ENCODE measurements at places on chromosomes 4 and X.

GRCh38 chr4:33924239-33924638 lies 2320.1 kb downstream of the ARAP2 start:
- peak; percentile 65 for DNase-seq

- DNase-seq: no peak
These were observed 48.9 kb upstream of the GRID2 start for GRCh38 chr4:92254767-92255442.

DNA sequence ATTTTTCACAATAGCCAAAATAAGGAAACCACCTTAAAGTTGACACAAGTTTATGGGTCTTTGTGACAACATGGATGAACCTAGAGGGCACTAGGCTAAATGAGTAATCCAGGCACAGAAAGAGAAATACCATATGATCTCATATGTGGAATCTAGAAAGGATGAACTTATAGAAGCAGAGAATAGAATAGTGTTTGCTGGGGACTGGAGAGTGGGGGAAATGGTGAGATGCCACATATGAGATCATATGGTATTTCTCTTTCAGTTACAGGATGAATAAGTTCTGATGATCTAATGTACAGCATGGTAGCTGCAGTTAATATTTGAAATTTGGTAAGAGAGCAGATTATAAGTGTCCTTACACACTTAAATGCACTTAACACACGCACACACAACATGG lies 35.9 kb downstream of the F8A2 start:
- no peak for DNase-seq

DNA sequence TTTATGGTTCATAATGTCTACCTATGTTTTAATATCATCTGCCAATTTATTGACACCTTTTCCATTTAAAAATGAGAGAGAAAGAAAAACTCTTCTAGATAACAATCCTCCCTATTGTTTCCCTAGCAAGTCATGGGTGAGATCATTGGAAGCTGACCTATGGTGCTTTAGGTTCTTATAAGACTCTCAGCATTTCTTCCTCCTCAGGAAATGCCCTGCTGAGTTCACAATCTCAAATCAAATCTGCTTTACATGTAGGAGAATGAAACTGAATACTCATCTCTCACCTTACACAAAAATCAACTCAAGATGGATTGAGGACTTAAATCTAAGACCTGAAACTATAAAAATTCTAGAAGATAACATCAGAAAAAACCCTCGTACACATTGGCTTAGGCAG lies 267.4 kb downstream of the RAPGEF2 start:
- DNase-seq: peak; percentile 53

- no peak for DNase-seq
These were observed 264.6 kb upstream of the FTHL17 start for GRCh38 chrX:31336419-31336818.

DNA sequence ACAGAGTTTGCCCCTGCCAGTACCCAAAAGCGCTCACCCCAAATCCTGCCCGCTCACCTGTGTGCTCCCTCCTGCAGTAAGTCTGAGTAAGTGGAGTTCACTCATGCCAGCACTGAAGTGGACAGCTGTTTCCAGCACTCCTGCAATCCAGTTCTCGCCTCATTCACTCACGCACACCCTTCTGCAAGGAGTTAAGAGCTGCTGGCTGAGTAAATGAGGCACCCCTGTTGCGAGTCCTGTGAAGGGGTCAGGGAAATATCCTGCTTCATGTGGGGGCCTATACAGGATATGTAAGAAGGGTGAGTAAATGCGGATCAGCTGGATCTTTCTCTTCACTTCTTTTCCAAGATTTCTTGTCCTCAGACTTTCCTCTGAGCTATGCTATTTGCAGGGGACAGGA lies 23.5 kb downstream of the CXCL8 start:
- no peak for DNase-seq

GRCh38 chr4:126627255-126627654 lies 1005.5 kb upstream of the INTU start:
- no peak for DNase-seq

DNA sequence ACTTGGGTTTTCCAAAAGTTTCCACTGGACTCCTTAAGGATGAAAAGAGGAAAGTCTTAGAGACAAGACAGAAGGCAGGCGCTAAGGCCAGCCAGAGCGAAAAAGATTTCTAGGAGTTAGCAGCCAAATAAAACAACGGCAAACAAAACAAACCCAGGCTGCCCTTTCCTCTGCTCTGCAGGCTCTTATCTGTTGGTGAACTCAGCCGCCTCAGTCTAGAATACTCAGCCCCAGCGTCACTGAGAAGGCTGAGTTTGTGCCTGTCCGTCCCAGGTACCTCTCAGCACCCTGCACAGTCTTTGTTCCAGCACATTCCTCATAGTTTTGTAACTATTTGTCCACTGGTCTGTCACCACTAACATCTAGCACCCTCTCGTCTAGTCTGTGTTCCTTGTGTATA lies 75.6 kb upstream of the FAM9C start:
- DNase-seq: no peak

DNA sequence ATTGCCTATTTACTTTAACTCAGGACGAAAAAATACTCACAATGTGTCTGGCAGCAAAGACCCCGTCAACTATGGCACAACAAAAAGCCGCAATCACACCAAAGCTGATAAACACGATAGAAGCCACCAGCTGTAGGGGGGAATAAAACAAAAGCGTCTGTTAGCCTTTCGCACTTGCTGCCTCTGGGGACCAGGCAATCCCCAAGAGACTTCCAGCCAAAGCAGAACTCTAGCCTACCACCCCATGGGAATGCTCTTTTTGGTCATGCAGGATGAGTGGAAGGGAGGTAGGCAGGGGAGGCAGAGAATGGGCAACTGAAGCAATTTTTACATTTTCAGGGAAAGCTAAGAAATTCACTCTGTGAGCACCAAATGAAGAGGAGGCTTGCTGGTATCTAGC lies 20.1 kb downstream of the TMEM255A start:
- no peak for DNase-seq

DNA sequence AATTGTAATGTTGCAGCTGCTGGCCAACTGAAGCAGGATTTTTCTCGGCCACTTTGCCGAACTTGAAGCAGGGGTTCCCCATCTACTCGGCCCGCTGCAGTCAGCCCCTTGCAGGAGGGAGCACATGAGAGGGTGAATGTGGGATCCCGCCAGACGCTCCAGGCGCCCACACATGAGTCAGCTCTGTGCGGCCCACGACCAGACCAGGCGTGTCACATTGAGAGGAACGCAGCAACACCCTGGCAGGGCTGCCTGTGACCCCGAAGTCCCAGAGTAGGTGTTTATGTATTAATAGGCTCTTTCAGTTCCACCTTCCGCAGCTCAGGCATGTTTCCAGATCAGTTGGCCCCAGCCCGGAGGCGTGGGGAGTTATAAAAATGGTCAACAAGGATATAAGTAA lies 344.7 kb upstream of the PABPC4L start:
- DNase-seq: no peak

DNA sequence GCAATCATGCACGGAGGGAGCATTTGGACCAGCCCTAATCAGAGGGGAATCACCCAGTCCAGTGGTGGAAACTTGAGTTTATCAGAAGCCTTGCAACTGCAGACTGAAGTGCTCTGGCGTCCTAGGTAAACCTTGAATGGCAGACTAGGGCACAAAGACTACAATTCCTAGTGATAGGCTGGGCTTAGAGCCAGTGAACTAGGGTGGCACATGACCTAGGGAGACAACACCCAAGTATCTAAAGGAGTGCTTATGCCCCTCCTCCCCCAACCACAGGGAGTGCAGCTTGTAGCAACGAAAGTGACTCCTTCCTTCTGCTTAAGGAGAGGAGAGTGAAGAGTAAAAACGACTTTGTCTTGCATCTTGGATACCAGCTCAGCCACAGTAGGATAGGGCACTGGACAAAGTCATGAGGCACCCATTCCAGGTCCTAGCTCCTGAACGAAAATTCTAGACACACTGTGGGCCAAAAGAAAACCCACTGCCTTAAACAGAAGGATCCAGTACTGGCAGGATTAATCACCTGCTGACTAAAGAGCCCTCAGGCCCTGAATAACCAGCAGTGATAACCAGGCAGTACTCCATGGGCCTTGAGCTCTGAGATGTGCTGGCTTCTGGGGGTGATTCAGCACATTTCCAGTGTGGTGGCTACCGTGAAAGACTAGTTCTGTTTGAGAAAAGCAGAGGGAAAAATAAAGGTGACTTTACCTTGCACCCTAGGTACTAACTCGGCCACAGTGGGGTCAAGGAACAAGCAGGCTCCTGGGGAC lies 58.7 kb upstream of the STARD8 start:
- peak; percentile 4 for DNase-seq

GRCh38 chr4:142539796-142540482 lies 306.2 kb downstream of the INPP4B start:
- no peak for DNase-seq

GRCh38 chr4:55303760-55304165 lies 42.3 kb upstream of the SRD5A3 start:
- DNase-seq: no peak

DNA sequence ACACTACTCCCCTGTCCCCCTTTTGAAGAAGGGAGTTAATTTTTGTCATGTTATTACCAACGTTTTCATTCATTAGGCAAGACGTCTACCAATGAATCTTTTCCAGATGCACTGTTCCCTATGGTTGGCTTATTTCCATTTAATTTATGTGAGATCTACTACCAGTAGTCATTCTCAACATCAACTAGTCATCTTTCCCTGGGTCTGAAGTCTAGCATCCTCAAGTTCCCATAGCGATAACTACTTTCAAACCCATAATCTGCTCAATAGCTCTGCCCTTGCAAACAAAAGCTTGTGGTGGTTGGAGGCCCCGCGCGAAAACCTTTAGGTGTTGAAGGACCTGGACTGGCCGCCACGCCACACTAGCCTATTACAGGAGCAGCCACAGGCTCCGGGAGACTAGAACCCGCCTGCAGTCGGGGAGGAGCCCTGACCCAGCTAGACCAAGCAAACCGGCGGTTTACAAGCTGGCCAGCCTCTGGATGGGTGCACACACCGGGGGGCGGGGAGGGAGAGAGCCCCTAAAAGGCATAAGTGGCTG lies 746 bp downstream of the PPAT start:
- peak; percentile 62 for DNase-seq

GRCh38 chr4:26892480-26893150 lies 32.0 kb downstream of the STIM2 start:
- DNase-seq: no peak

DNA sequence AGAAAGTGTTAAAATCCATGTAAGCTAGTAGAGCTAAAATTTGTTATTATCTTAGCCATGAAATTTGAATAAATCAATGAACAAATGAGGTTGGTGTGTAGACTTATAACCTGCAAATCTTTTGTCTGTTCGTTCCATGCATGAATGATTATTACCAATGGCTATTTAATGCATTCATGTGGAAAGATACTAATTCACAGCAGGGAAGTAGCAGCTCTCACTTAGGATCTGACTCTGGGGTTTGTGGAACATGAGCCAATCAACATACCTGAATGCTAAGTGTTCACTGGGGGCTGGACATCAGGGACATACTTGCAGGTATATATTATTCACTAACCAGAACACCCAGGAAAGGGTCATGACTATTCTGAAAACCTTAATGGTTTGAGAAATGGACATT lies 444.1 kb downstream of the STIM2 start:
- no peak for DNase-seq

DNA sequence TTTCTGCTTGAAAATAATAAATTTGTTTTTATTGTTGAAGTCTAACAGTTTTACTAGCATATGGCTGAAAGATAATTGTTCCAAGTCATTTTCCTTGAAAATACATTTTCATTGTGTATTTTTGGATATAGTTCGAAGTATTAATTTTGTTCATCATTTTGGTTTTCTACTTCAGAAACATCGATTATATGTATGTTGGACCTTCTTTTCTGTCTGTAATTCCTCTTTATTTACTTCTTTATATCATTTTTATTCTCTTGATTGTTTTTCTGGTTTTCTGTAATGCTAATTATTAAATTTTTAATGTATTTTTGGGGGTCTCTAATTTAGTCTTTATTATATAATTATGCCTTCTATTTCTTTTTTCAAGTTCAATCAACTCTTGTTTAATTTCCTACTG lies 407.1 kb upstream of the FRG1 start:
- DNase-seq: no peak

DNA sequence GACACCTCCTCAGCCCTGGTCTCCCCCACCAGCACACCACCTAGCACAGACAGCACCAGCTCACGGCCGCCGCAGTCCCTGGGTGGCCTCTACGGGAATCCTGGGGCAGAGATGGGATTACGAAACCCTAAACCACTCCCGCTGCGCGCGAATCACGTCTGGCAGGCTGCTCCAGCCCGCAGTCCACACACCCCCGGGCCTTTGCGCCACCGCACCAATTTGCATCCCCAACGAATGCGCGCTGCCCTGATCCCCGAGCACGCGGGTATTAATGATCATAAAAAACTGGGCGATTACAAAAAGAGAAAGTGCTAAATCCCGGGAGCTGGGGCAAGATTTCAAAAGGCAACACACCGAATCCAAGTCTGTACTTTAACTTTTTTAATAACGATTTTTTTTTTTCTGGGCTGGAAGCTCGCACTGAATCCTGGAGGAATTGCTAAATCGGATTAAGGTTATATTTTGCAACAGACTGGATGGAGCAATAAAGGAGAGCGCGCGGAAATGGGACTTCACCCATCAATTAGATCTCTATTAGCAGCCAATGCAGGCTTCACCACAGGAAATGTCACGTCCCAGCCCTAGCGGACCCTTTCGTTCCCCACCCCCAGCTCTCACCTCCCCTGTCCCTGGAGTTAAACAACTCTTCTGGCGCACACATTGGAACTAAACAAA lies 69.8 kb upstream of the TMEM33 start:
- DNase-seq: no peak

DNA sequence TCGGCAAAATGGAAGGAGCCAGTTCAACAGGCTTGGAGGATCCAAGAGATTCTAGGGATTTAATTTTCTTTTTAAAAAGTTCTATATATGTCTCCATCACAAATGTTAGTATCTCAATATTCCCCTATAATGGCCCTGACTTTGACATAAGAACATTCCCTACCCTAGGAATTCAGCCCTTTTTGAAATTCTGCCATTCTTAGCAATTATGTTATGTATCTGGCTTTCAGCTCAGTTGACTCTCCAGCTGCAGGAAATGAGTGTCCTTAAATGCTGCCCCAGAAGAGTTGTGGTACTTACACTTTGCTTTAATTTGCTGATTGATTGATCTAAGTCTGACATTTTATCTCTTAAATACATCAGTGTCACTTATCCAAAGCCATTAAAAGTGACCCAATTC lies 1454.3 kb downstream of the FSTL5 start:
- no peak for DNase-seq

GRCh38 chr4:157983300-157983699 lies 189.5 kb downstream of the GASK1B start:
- DNase-seq: no peak

DNA sequence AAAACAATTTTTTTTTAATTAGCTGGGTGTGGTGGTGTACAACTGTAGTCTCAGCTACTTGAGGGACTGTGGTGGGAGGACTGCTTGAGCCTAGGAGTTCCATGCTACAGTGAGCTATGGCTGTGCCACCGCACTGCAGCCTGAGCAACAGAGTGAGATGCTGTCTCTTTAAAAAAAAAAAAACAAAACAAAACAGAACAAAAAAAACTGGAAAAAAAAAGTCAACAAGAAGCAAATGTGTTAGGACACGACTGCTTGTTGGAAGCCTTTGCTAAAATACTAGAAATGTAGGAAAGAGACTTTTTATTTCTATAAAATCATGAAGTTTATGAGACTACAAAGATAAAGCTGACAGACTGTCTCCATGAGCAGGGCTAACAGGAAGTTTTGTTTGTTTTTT lies 87.2 kb downstream of the SH3RF1 start:
- no peak for DNase-seq
